ENCODE measurements at places on chromosomes 3 and 15.

GRCh38 chr3:113273011-113273410 lies 61.7 kb downstream of the BOC start:
- DNase-seq = no peak

DNA sequence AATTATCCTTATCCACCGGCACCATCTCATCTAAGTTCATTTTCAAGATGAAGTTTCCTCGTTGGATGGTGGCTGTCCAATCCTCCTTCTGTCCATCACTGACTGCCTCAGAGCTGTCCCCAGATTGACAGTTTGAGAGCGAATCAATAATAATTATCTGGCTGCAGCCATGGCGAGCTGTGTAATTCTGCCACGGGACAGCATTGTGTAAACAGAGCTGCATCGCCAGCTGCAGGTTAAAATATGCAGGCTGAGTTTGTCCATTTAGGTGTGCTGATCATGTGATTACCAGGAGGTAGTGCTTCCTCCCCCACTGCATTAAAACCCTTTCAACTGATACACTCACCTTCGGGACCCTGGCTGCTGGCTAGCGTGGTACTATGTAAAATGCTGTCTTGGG lies 461.9 kb upstream of the ONECUT1 start:
- DNase-seq = no peak

- no peak for DNase-seq
Measured at GRCh38 chr3:68088216-68088615, 433.8 kb upstream of the SUCLG2 start.

GRCh38 chr3:154583086-154583634 lies 153.2 kb upstream of the GPR149 start:
- DNase-seq = no peak

- no peak for DNase-seq
Measured at GRCh38 chr3:39056151-39056550, 4.3 kb downstream of the WDR48 start.

GRCh38 chr3:50237754-50238548 lies 1.9 kb downstream of the GNAI2 start:
- DNase-seq = peak; percentile 80

GRCh38 chr3:174869448-174869847 lies 10.3 kb downstream of the NAALADL2 start:
- no peak for DNase-seq

- no peak for DNase-seq
Measured at GRCh38 chr15:67838789-67839332, 984 bp downstream of the RNU6-1 start.

DNA sequence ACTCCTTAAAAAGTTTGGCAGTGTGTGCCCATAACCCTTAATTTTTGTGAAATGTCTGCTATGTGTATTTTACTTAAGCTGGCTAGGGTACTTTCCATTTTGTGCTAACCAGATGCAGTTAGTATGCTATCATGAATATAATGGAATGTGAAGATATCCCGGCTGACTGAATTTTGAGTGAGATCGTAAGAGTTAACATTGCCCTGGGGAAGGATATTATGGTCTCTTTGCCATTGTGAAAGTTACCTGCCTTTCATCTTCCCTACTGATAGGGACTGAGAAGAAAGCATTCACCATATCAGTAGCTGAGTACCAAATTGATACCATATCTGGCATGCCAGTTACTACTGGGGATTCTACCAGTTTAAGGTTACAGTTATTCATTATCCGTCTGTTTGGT lies 243.2 kb downstream of the UBE2E2 start:
- DNase-seq = no peak

- no peak for DNase-seq
Measured at GRCh38 chr15:39874890-39875549, 45.0 kb downstream of the GPR176 start.

GRCh38 chr15:91894606-91895005 lies 41.1 kb downstream of the SLCO3A1 start:
- DNase-seq = no peak

- no peak for DNase-seq
Measured at GRCh38 chr15:76176059-76176458, 116.3 kb downstream of the TMEM266 start.

GRCh38 chr3:162112719-162113118 lies 616.1 kb downstream of the OTOL1 start:
- DNase-seq = no peak

GRCh38 chr3:138381950-138382715 lies 33.8 kb downstream of the MRAS start:
- no peak for DNase-seq

DNA sequence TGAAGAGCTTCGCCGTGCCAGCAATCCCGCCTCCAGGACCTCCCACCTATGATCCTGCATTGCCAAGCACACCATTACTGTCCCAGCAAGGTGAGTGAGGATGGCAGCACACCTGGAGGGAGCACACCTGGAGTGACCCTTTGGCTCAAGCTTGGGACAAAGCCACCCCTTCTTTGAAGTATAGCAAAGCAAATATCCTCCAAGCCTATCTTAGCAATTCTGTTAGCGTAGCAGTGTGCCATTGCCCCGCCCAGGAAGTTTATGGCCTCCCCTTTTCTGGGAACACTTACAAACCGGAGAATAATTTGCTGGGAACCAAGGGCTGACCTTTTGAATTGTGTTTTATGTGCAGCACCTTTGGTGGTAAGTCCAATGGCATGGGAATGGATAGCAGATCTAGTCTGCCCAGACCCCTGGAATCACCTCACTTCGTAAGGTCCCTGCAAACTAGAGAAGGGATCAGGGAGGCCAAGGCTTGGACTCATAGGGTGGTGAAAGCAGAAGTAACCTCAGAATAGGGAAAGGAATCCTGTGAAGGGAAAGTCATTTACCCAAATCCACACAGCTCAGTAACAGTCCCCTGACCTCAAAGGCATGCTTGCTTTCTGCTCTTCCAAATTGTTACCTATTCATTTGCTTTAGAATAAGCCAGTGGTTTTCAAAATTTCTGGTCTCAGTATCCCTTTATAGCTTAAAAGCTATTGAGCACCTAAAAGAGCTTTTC lies 70.1 kb downstream of the HCN4 start:
- DNase-seq = no peak

GRCh38 chr3:52399131-52399530 lies 45.8 kb downstream of the SEMA3G start:
- DNase-seq = no peak

GRCh38 chr3:66386925-66387650 lies 113.7 kb downstream of the LRIG1 start:
- no peak for DNase-seq

GRCh38 chr3:61802772-61803171 lies 241.4 kb downstream of the PTPRG start:
- no peak for DNase-seq

- DNase-seq = no peak
Measured at GRCh38 chr3:193972832-193973231, 163.1 kb upstream of the HES1 start.

GRCh38 chr3:55147856-55148720 lies 220.2 kb upstream of the LRTM1 start:
- no peak for DNase-seq

GRCh38 chr3:72279631-72280041 lies 494.7 kb upstream of the PROK2 start:
- DNase-seq = no peak

- DNase-seq = no peak
Measured at GRCh38 chr3:193971261-193971751, 164.6 kb upstream of the HES1 start.

- DNase-seq = no peak
Measured at GRCh38 chr15:31207246-31207645, 105.7 kb upstream of the TRPM1 start.

DNA sequence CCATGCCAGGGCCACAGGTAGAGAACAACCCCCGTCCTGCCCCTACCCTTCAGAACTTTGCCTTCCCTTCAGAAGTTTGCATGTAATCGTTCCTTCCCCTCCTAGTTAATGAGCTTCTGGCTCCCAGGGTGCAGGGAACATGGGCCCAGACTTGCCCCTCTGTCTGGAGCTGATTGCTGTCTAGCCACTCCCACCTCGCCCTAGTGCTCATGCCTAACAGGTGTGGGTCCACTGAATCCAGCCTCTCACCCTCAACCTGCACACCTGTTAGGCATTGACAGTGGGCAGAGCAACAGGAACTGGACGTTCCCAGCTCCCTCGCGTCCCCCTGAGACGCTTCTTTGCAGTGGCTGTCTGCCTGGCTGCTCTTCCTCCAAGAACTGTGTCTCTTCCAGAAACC lies 40.3 kb downstream of the WNT5A start:
- no peak for DNase-seq

DNA sequence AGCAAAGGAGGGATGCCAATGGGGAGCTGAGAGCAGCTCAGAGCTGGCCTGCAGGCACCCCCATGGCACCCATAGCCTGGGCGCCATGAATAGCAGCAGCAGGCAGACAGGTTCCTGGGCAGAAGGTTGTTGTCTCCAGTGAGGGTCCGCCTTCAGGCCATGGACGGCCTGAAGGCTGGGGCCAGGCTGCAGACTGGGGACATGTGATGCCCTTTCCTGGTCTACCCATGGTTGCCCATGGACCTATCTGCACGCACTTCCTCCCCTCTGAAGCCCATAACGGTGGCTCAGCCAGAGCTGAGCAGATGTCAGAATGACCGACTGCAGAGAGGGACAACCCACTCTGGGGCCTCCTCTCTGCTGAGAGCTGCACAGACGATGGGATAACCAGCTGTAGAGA lies 256.8 kb downstream of the PLOD2 start:
- DNase-seq = no peak

DNA sequence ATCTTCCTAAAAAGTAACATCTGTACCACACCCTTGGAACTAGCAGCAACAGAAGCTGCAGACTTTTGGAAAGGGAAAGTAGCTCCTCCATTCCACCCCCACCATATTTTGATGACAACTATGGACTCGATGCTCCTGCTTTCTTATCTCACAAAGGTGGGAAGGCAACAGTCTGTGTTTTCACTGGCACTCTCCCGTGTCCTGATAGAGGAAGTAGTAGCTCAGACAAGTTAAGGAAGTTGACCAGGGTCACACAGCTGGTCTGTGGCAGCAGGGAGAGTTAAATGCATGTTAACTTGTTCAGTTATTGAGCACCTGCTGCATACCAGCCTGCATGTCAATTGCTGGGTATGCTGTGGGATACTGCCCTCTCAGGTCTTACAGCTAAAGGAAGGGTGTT lies 33.1 kb downstream of the BHLHE40 start:
- DNase-seq = no peak

- no peak for DNase-seq
Measured at GRCh38 chr3:195159117-195159813, 111.7 kb downstream of the XXYLT1 start.

DNA sequence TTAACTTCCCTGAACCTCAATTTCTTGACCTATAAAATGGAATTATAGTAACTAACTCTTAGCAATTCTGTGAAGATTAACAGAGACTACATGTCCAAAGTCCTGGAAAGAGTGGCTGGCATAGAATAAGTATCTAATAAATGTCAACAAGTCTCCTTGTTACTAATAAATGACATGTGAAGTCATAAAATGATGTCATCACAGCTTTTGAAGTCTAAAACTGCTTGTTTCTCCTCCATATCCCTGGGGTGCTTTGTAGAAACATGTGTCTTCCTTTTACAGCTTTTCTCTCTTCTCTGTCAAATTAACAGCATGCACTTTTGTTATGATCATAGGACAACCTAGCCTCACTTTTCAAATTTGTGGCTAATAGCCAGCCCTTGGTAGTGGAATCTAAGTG lies 510.2 kb downstream of the NTRK3 start:
- DNase-seq = no peak

GRCh38 chr3:140501061-140501769 lies 176.6 kb upstream of the TRIM42 start:
- DNase-seq = no peak
